ENCODE measurements at places on chromosomes 1 and 21.
A peak's percentile ranks its signal among the peaks of the same experiment; 100 is the strongest.

DNA sequence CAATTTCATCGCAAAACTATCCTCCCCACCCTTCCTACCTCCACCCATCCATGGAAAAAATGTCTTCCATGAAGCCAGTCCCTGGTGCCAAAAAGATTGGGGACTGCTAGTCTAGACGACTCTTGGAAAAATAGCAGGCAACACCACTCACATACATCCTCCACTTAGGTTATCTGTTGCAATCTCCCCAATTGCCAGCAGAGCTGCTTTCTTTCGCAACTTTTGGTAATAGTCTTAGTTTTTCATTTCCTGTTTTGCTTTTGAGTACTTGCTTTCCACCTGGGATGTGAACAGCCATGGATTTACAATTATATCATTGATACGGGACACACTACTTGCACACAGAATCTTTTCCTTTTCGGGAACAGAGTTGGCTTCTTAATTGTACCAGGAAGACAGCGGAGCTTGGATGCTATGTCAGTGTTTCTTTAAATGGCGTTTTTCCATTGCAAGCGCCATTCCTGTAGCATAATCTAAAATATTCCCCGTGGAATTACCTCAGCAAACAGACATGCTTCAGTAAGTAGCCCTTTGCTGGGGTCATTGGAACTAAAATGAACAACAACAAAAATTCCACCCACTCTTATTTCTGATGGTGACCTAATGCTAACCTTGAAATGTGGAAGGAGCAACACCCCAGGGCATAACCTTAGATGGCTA, 183.3 kb upstream of the ADGRL2 start:
- peak; percentile 49 for DNase-seq

DNA sequence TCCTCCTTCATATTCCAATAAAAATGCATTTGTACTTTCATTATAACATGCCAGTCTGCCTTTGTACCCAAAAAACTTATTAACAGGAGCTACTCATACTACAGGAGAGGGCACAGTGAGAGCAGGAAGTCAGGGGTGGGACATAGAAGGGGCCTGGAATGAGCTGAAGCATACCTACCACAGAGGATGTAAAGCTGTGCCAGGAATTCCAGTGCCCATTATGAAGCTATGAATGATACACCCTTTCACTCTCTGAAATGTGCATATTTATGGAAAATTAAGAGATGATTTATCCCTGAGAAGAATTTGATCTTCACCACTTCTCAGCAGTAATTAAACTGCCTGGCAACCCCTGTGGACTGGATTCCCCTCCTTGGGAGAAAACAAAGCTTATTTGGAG, 65.8 kb downstream of the ATP5PO start:
- DNase-seq, result no peak

- DNase-seq, result peak; percentile 52
Observed at GRCh38 chr21:18499761-18500376, 96.3 kb upstream of the TMPRSS15 start.

DNA sequence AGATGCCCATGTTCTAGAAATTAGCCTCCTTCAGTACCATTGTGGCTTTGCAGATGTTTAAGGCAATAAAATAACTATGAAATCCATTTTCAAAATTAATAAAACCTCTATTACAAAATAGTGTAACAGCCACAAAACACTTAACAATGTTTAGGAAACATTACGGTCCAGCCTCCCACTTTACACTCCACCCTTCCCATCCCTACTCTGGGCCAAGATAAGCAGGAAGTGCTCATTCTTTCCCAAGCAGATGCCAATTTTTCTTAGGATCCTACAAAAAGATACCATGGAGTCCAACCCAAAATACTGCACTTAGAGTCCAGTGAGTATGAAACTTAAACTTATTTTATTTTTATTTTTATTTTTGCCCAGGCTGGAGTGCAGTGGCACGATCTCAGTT, 150.8 kb downstream of the NR5A2 start:
- DNase-seq, result peak; percentile 74

DNA sequence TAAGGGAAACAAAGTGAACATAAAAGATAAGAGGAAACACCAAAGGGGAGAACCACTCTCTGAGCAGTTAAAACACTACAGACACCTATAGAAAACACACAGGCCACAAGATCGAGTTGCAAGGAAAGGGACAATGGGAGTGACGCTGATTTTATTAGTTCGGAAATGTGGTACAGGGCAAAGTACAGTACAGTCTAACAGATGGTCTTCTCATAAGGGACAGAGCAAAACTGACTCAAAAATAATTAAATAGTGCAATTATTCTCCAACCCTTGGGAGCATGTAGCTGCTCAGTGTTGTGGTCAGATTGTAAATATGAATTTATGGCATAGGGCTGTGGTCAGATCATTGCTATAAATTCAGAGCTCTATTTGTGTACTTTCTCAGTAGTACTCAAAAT, 352.0 kb downstream of the USH2A start:
- DNase-seq, result no peak

GRCh38 chr1:64124704-64125440, 78.6 kb upstream of the UBE2U start:
- DNase-seq, result peak; percentile 34

DNA sequence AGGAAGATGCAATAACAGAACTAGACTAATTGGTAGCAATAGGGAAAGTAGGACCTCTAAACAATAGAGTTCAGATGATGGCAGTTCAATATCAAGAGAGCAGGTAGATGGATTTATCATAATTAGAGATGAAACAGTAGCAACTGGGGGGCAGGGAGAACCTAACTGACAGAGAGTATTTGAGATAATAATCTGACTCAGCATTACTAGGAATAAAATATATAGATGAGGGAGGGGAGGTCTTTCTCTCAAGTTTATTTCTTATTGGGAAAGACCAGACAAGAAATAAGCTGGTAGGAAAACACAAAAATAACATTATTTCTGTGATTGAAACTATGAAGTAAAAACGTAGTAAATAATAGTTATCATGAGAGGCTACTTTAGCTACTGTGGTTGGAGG, 1656.7 kb upstream of the B3GALT2 start:
- DNase-seq, result no peak

GRCh38 chr21:41879190-41879998, at the start of gene PRDM15:
TSS of gene PRDM15 (minus strand) at chr21:41879344. CDS start at chr21:41860363, 18,981 bp downstream.
- DNase-seq, result peak; percentile 83

DNA sequence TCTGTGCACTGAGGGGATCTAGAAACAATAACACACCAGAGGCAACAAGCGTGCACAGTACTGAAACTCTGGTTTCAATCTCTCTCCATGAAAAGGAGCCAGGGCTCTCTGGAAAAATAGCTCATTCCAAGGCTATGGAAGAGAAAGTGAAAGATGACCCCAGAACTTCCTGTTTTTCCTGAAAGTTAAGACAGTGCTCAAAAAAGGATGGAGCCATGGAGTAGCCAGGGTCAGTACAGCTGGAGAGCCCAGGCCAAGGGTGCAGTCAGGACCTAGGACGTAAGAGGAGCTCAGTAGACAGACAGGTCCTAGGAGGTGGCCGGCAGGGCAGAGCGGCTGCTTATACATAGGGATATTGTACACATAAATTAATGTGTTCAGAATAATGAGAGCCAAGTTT, 19.1 kb downstream of the NOL9 start:
- DNase-seq, result no peak

DNA sequence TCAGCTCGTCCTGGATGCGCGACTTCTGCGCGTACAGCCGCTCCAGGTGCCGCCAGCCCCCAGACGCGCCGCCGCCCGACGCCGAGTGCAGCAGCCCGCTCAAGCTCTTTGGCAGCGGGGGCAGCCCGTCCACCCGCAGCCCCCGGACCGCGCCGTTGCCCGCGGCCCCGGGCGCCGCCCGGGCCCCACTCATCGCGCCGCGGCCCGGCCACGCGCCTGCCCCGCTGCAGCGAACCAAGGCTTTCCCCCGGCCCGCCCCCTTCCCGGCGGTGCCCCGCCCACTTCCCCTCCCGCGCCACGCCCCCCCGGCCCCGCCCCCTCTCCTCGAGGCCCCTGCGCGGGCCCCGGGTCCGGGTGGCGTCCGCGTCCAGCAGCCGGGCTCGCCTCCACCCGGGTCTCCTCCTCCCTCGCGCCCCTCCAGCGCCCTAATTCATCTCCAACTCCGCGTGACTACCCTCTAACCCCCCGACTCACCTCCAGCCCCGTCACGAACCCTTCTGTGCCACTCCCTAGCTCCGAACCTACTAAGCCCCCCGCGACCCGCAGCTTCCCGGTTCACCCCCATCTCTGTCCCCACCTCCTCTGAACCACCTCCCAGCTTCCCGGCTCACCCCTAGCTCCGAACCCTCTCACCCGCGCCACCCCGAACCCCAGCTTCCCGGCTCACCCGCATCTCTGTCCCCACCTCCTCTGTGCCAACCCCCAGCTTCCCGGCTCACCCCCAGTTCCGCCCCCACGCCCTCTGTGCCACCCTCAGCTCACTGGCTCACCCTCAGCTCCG, at the start of gene FAM89A:
FAM89A (minus strand) TSS at position 236 of the 781 bp plus-strand sequence; CDS start at position 193, 43 bp downstream.
- peak; percentile 3 for DNase-seq

DNA sequence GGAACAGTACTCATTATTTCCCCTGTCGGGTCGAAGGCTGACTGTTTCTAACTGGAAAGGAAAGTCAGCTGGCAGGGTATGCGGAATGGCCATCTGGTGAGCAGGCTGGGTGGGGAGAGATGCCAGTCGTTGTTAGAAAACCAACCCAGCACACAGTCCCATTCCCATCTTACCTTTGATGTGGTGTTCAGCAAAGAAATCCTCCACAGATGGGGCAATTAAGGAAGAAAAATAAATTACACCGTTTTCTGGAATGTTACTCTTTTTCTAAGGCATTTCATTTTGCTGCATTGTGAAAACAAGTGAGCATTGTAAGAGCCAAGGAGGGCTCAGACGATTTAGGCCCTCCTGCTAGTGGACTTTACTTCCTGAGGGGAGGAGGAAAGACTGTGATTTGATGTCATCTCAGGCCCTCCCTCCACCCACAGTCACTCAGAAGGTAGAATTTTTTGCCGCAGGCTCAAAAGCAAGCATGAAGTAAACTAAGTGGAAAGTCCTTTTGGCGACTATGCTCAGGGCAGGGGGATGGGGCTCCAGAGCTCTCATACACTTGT, at the start of gene SLC16A4:
SLC16A4 (minus strand) TSS at position 335 of the 554 bp plus-strand sequence. CDS start 1,703 bp downstream, outside the sequence.
- peak; percentile 76 for DNase-seq

GRCh38 chr1:88111816-88112215, 572.3 kb upstream of the PKN2 start:
- no peak for DNase-seq

GRCh38 chr1:34520111-34520510, 234.7 kb upstream of the GJB5 start:
- DNase-seq, result no peak

GRCh38 chr1:79694241-79694640, 687.7 kb upstream of the ADGRL4 start:
- no peak for DNase-seq

GRCh38 chr1:111735321-111735720, 3.9 kb downstream of the INKA2 start:
- no peak for DNase-seq

- no peak for DNase-seq
Observed at GRCh38 chr1:29876902-29877301, 640.6 kb downstream of the PTPRU start.

DNA sequence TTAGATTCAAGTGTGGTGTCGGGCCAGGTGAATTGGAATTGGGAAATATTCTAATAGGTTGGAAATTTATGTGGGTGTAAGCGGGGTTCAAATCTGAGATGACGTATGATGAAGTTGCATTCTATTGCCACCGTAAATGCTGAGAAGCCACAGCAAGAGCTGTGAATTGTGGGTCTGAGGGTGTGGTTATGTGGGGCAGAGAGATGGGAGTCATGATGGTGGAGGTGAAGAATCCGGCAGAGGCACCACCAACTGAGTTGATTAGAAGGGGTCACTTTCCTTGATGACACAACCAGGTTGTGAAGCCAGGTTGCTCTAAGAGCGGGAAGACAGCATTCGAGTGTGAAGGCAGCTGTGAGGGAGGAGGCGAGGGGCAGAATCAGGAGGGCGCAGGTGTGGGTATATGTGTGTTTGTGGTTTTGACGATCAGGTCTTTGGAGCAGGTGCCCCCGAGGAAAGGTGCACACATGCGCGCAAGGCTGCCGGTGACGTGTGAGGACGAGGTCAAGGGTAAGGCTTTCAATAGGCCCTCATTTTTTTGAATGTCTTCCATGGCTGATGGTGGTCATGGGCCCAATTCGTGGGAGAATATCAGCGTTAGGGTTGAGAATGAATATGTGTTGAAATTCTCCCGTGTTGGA, 18.7 kb downstream of the LRRC3 start:
- DNase-seq, result no peak

DNA sequence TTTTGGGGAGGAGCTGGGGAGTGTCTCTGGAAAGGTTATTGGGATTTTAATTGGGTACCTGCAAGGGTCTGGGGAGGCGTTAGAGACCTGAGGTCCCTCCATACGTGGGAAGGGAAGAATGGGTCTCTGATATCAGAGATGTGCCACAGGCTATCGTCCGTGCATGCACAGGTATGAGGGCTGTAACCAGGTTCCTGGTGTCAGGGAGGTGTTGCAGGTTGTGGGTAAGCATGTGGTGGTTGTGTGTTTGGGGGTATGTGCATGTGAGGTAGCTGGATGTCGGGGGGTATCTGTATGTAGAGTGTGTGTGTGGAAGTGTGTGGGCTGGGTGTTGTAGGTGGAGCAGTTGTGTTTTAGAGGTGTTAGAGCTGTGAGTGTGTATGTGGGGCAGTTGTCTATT, 8.3 kb downstream of the AHDC1 start:
- DNase-seq, result no peak

DNA sequence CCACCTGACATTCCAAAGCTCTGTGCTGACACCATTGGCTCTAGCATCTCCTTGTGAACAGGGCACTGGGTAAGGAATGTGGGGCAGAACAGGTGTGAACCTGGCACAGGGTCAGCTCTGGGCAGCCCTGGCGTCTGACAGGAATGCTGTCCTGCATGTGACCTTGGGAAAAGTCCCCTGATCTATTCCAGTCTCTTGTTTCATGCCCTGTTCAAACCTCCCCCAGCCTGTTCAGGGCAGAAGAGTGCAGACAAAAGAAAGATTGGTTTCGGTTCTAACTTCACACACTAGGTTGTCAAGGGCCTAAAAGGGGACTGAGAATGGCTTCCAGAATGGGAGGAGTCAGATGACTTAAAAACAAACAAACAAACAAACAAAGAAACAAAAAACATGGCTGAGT, 27.6 kb upstream of the SDHB start:
- DNase-seq, result no peak

DNA sequence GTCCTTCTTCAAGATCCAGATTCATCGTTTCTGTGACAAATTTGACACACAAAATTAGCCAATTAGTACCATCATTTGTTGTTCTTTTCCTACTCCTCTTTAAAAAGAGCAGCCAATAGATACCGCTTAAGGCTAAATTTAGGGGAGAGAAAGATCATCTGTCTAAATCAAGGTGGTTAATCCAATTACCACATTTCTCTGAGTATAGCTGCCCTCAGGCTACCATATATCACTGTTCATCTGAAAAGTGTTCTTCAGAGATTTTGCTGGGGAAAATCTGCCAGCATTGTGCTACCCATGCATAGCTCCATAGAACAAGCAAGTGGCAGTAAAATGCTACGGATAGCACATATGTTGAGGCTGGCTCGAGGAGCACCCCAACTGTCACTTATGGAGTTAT, 110.3 kb upstream of the ESRRG start:
- no peak for DNase-seq

- no peak for DNase-seq
Observed at GRCh38 chr1:228723287-228723686, 12.0 kb upstream of the RHOU start.

- DNase-seq, result no peak
Observed at GRCh38 chr1:85149805-85150204, 51.0 kb downstream of the SYDE2 start.
